Right ventricle myocardium superior (tissue), 1 donor: ENCODE measurements at places on chromosomes 1 and 21. TPM values are rescaled to one million over a fixed set of nuclear protein-coding genes. Genes with fewer than 3 reads are reported as not detected.

Gene UMODL1
- total RNA-seq: 0.05 TPM

Gene ZNF683
- total RNA-seq: not detected

DNA sequence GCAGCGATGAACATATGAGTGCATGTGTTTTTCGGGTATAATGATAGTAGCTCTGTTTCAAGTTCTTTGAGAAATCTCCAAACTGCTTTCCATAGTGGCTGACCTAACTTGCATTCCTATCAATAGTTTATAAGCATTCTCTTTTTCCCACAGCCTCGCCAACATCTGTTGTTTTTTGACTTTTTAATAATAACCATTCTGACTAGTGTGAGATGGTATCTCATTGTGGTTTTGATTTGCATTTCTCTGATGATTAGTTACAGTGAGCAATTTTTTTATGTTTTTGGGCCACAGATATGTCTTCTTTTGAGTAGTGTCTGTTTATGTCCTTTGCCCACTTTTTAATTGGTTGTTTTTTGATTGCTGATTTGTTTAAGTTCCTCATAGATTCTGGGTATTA lies 10.6 kb upstream of the RUNX1 start:
- no peak for DNase-seq

- no peak for DNase-seq
Observed at GRCh38 chr1:145874646-145875045, 11.0 kb downstream of the ANKRD35 start.

DNA sequence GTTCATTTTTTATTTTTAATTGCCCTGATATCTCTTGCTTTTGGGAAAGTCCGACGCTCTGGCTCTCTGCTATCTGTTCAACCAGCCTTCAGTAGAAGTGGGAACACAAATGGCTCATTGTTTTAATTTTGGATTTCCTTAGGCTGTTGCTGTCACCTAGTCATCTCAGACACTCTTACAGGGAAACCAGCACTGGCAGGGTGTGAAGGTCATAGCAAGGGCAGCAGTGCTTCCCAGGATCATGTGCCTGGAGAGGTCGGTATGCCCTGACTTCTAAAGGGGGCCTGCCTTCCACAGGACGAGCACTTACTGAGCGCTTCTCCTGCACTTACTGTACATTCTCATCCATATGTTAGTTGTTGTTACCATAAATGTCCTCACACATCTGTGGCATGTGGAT lies 224.2 kb downstream of the DISC1 start:
- DNase-seq: peak; percentile 67

GRCh38 chr1:79551321-79551720 lies 544.8 kb upstream of the ADGRL4 start:
- DNase-seq: no peak
